ENCODE measurements at places on chromosomes 6 and 20.
A peak's percentile ranks its signal among the peaks of the same experiment; 100 is the strongest.

GRCh38 chr6:148166339-148166968 is 176.2 kb upstream of the SASH1 start:
- DNase-seq, result peak; percentile 61

DNA sequence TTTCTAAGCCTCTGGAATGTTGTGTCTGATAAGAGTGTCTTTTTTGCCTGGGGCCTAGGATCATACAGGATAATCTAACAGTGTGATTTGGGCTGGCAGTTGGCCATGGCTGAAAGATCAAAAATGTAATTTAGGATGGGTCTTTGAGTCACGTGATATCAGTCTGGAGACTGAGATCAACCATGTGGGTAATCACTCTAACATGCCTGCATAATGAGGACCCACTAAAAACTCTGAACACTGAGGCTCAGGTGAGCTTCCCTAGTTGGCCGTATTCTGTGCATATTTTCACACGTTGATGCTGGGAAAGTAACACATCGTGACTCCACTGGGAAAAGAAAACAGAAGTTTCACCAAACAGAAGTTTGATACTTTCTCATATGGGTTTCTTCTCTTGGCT is 6.3 kb upstream of the MMS22L start:
- no peak for DNase-seq

DNA sequence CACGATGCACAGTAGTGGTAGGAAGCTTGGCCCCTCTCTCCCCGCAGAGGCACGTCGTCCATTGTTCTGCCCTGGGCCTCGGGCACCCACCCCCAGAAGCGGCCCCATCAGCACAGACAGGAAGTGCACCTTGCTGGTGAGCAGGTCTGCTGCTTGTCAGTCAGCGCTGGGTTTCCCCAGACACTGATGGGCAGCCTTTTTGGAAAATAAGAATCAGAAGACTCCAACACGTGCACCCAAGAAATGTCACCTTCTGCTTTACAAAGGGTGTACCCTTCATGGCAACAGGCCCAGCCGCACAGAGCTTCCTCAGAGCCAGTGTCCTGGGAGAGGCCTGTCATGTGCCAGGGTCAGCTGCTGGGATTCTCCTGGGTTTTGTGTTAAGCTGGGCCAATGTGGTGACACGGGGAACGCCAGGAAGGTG is 34.7 kb upstream of the IRF4 start:
- DNase-seq, result no peak

GRCh38 chr6:87074101-87074621 is 20.7 kb downstream of the CGA start:
- no peak for DNase-seq

DNA sequence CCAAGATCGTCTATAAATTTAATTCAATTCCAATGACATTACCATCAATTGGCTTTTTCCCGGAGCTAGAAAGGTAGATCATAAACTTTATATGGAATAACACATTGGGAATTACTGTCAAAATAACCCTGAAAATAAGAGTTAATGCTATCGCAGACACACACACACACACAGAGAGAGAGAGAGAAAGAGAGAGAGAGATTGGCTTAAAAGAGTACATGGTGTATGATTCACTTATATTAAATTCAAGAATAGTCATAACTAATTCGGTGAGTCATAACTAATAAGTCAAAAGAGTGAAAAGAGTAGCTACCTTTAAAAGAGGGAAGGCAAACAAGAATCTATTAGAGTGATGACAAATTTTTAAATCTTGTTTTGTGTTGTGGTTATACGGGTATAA is 425.5 kb downstream of the TBC1D32 start:
- DNase-seq, result no peak

DNA sequence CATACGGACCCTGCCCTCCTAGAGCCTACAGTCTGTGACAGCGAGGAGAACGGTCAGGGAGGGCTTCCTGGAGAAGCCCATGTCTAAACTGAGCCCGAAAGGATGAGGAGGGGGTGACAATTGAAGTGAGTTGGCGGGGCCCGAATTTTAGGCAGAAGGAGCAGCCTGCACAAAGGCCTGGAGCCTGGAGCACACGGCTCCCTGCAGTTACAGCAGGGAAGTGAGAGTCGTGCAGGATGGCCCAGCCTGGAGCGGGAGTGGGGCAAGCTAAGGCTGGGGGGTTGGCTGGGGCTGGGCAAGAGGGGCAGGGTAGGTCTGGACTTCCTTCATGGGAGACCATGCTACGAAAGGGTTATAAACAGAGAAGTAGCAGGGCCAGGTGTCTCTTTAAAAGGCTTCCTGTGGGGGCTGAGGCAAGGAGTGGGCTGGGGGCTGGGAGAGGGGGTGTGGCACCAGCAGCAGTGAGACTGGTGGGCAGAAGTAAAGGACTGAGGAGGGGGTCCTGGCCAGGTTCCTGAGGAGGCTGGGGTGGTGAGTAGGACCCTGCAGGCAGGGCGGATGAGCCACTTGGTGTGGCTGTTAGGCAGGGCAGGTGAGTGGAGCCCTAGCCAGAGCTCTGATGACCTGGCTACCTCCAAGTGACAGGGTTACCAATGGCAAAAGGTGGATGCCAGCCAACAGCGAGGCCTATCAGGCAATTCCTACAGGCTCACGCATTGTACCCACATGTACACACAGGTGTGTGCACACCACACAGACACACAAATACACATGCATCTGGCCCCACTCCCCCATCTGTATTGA is 119.2 kb downstream of the MRPL14 start:
- DNase-seq, result no peak

DNA sequence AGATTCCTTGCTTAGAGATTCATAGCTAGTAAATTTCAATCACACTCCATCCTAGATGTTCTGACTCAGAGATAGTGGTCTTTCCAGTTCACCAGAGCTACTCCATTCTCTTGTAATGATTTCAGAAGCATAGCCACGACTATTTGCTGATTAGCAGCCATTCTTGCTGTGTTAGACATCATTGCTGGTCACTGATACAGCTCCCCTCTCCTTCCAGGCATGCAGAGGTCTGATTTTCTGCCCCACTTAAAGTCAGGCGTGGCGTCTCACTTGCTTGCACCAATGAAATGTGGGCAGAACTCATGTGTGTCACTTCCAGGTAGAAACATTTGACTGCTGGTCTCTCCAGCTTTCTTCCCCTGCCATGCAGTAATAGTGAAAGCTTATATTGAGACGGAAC is 168.9 kb upstream of the JARID2 start:
- no peak for DNase-seq

DNA sequence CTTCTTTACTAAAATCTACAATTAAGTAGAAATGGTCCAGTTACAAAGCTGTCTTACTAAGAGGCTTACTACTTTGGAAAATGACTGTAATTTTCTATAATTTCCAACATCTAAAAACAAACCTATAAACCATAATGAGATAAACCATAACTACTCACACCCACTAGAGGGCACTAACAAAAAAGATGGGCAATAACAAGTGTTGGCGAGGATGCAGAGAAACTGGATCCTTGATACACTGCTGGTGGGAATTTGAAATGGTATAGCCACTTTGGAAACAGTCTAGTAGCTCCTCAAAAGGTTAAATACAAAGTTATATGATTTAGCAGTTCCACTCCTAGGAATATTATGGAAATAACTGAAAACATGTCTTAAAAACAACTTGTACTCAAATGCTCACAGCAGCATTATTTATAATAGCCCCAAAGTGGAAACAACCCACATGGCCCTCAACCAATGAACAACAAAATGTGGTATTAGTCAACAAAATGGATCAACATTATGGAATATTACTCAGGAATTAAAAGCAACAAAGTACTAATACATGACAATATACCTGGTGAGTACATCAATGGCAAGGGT is 50.6 kb downstream of the GJA10 start:
- DNase-seq, result peak; percentile 27

DNA sequence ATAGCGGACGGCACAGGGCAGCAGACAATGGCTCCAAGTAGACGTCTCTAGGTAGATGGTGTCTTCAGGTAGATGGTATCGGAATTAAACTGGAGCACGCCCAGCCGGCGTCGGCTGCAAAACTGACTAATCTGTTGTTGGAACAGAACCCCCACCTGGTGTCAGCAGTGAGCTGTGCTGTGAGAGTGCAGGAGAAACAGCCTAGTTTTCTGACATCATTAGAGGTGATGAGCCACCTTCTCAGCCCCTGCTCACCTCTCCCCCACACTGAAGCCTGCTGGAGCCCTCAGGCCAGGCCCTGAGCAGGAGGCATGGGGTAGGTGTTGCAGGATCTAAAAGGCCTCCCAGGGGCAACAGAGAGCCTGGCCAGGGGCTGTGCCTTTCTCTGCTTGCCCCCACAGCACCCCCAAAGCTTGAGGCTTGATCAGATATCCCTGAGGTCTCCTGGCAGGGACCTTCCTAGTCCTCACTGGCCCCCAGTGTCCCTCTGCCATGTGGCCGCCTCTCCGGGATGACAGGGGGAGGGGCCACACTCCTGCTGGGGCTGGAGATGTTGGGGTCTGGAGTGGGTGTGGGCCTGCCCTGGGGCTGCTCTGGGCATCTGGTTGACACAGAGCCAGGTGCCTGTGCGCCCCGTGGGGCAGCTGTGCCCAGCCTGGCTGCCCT is 6.9 kb upstream of the HELZ2 start:
- DNase-seq, result peak; percentile 64

DNA sequence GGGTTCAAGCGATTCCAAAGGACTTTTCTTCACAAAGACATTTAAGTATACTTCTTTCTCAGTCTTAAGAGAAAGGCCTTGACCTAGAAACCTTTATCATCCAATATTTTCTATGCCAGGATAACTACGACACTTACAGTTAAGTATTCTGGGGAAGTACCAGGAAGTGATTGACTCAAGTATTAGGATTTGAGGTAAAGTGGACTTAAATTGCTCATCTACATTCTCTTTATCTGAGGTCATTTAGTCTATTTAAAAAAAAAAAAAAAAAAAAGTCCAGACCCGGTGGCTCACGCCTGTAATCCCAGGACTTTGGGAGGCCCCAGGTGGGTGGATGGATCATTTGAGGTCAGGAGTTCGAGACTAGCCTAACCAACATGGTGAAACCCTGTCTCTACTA is 114.7 kb downstream of the ZFAND3 start:
- no peak for DNase-seq

DNA sequence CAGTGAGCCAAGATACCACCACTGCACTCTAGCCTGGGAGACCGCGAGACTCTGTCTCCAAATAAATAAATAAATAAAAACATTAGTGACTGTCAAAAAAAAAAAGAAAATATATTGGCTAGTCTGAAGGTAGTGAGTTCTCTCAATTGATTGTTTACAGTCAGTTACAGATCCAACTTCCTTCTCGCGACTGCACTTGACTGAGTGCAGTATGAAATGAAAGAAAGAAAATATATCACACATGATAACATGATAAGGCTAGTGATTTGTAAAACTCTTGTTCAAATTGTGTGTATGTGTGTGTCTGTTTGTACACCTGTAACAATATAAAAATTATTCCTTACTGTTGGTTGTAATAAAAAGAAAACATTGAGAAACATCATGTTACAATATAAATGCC is 7.9 kb downstream of the R3HDML start:
- no peak for DNase-seq

- DNase-seq, result no peak
Observed at GRCh38 chr6:52394251-52394666, 25.9 kb upstream of the EFHC1 start.

DNA sequence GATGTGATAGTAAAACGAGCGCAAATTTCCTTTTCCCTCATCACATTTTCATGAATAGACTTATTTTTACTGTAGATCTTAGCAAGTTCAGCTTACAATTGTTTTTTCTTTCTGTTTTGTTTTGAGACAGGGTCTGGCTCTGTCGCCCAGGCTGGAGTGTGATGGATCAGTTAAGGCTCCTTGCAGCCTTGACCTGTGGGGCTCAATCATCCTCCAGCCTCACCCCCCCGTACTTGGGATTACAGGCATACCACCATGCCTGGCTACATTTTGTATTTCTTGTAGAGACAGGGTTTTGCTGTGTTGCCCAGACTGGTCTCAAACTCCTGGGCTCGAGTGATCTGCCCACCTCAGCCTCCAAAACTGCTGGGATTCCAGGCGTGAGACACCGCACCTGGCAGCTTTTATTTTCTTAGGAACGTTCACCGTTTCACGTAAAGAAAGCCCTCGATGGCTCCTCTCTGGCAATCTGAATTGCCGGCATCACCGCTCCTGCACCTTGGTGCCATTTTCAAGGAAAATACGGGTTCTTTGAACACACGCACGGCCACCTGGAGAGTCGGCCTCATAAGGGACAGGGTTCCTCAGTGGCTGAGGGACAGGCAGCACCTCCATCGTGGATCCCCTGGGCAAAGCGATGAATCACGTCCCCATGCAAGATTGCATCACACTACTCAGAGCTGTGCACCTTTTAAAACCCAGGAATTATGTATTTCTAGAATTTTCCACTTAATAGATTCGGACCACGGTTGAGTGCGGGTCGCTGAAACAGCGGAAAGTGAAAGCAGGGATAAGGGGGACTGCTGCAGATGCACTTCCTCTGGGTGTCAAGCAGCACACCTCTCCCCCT is 78.7 kb downstream of the IRF4 start:
- peak; percentile 29 for DNase-seq

DNA sequence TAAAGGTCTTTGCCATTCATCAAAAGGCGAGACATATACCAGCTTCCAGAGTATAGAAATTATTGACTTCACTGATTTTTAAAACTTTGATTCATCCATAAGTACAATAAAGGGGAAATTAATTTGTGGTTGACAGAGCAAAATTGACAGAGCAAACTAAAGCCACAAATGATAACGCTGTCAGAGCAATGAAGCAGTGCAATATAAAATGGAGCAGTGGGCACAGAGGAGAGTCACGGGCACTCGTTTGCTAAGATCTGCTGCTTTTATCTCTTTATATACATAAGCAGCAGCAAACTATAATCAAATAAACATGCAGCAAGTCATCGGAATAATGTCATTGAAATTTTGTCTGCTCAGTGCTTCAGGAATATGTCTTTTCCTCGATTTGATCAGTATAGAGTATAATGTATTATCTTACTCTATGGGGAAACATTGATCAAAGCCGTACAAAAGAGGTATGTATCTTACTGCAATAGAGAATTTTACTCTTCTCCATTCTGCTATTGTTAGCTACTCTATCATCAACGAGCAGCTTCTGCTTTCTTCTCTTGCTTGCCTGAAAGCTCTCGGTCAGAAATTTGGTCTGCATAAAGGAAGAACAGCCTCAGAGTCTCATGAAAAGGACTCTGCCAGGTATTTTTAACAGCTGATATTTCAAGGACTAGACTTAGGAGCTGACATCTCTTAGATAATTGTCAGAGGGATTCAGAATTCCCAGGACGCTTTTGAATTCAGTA is 546.0 kb upstream of the ARID1B start:
- DNase-seq, result no peak

DNA sequence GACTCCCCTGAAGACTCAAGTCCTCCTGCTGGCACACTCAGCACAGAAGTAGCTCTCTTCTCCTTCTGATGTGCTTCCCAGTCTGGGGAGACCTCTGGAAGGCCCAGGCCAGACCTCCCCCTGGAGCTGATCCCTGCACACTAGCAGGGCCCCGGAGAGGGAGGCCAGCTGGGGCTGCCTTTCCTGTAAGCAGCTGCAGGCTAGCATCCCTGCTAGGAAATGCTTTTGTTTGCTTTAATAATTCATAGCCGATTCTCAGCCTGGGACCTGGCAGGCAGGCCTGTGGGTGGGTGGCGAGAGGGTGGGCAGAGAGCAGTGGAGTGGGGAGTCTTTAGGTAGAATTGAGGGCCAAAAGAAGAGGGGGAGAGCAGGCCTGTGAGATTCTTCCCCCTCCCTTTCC is 5.2 kb downstream of the EBF4 start:
- no peak for DNase-seq

GRCh38 chr6:110039981-110040383 is 61.9 kb downstream of the GPR6 start:
- peak; percentile 68 for DNase-seq

GRCh38 chr6:32087574-32088486 is 21.3 kb downstream of the TNXB start:
- peak; percentile 85 for DNase-seq

- DNase-seq, result no peak
Observed at GRCh38 chr6:9621276-9621675, 793.6 kb downstream of the TFAP2A start.
